ENCODE measurements at places on chromosomes 16 and 17.

DNA sequence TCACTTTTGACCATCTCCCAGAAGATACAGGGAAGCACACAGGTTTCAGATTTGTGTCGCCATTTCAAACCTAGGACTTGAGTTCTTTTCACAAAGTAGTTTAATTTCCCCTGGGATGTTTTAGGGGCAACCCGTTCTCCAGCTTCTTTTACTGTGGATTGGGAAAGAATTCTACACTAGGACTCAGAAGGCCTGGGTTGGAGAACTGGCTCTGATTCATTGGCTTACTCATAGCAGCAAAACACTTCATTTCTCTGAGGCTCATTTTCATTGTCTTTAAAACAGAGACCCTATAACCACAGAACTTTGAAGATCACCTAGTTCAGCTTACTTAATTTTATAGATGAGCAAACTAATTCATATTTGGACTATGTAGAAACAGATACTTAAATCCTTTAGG lies 175.9 kb upstream of the SALL1 start:
- DNase-seq: no peak

DNA sequence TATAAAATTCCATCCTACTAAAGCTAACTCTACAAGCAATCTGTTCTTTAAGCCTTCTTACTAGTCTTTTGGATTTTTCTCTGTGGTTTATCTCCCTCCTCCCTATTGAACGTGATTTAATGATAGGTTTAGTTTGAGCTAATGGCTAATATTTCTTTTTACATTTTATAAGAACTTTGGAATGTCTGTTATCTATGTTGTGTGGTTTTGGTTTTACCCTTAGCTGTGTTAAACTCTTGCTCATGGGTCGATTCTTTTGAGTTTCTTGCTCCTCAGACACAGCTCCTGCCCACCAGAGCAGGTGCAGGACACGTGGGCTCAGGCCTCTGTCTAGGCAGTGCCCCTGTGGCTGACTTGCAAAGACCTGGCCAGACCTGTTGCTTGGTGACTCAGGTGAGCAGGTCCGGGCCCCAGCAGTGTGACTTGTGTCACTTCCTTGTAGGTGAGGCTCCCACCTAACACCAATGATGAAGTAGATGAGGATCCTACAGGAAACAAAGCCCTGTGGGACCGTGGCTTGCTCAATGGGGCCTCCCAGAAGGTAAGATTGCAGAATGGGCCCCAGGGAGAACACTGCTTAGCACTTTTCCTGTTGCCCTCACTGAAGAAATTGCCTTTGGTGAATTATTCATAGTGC lies 45.1 kb downstream of the SF3B3 start:
- DNase-seq: no peak

- DNase-seq: no peak
Observed at GRCh38 chr16:23949630-23950290, 114.0 kb downstream of the PRKCB start.

- DNase-seq: no peak
Observed at GRCh38 chr17:19445105-19445504, 34.1 kb downstream of the RNF112 start.

- no peak for DNase-seq
Observed at GRCh38 chr17:73211745-73212144, 18.9 kb downstream of the COG1 start.

DNA sequence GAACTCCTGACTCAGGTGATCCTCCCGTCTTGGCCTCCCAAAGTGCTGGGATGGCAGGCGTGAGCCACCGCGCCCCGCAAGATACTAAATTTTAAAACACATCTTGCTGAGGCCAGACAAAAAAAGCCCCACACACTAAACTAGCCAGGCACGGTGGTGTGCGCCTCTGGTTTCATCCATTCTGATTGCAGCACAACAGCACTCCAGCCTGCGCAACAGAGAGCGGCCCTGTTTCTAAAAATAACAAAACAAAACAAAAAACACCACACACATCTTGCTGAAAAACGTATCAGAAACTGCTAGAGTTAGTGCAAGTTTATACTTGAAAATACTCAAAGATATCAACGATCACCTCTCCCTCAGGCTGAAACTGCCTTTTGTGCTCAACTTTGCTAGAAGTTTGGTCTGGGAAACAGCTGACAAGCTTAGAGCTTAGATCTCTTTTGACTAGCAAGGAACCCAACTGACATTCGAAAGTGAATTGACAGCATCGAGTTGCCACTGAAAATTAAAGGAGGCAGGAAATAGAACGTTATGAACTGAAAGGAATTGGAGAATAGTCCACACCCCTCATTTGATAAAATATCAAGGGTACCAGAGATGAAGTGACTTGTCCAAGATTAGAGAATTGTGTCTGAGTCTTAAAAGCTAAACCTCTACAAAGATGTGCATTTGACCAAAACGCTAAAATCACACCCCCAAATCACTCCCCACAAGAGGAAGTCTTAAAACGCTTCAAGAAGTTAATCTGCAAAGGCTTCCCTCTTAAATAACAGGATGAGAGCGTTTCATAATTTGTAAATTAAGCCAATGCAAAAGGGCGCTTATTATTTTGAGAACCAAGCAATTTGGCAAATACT lies 908 bp downstream of the COG4 start:
- DNase-seq: no peak

GRCh38 chr16:60731329-60732050 lies 1304.7 kb downstream of the CDH8 start:
- DNase-seq: no peak

- no peak for DNase-seq
Observed at GRCh38 chr16:79800016-79800608, 199.6 kb upstream of the MAF start.

GRCh38 chr17:51869387-51869786 lies 289.1 kb downstream of the CA10 start:
- DNase-seq: no peak

GRCh38 chr16:22073350-22073749 lies 19.0 kb upstream of the VWA3A start:
- no peak for DNase-seq

GRCh38 chr16:24328835-24329452 lies 72.8 kb downstream of the CACNG3 start:
- no peak for DNase-seq

DNA sequence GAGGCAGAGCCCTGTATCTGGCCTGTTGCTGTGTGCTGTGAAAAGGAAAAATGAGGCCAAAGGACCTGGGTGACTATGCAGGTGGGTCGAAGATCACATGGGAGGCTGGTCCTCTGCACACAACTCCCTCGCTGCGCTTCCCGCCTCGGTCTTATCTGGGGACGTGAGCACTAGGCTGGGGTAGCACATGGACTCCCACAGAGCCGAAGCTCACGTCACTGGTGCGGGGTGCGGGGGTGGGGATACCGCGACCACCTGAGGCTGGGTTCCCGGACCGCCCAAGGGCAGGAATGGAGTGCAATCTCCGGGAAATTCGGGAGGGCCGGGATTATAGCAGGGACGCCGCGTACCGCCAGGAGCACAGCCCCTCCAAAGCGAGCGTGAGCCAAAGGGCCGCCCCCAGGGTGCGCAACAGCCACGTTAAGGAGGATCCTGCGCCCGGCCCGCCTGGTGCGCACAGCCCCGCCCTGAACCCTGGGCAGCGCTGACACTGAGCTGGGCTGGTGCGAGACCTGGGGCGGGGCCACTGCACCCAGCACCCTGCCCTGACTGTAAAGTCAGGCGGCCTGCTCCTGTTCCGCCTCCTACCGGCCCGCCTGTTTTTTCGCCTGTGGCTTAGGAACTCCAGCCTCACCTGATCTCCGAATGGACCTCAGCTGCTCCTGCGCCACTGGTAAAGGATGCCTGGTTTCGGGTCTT lies 4.8 kb downstream of the MT1A start:
- no peak for DNase-seq

DNA sequence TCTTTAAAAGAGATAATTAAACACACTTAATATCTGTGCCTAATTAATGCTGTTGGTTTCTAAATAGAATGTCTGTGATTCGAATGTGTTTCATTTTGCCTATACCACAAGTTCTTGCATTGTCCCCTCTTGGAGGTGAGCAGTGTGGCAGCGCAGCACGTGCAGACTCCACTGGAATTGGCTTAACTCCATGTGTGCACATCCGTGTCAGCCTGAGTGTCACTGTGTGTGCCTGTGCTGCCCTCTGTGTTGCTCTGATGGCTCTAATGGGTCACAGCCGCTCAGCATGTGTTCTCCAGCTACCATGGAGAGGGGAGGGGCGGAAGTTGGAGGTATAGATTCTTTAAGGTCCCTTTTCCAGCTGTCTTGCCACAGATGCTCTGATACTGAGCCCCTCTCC lies 226.6 kb downstream of the SPECC1 start:
- DNase-seq: no peak

DNA sequence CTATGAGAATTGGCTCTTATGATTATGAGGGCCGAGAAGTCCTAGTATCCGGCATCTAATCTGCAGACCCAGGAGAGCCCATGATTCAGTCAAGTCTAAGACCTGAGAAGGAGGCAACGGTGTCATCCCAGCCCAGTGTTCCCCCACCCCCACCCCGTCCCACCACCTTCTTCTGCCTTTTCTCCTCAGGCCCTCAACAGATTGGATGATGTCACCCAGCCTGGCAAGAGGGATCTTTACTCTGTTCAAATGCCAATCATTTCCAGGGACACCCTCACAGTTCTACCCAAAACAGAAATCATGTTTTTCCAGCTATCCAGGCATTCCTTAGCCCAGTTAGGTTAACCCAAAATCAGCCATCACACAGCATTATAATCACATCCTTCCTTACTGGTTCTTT lies 10.0 kb upstream of the GAA start:
- no peak for DNase-seq

DNA sequence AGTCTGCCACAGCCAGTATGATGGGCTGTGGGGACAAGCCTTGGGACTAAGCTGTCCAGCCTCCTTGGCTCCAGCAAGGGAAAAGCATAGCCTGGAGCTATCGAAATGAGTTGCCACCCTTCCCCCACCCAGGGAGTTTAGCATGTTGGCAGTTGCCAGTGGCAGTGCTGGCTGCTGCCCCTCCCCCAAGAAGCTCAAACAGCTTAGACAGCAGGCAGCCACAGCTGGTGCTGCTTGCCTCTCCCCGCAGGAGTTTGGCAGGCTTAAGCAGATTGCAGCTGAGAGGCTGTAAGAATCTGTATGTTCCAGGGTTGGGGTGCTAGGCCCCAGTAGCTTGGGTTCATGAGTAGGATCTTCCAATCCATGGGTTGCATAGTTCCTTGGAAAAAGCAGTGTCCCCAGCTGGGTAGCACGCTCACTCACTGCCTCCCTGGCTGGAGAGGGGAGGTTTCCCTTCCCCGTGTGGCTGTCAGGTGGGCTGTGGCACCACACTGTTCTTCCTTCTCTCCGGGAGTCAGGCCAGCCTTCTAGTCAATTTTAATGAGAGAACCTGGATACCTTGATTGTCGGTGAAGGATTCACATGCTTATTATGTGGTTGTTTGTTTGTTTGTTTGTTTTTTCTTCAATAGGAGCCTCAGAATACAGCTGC lies 506.1 kb downstream of the CDH11 start:
- no peak for DNase-seq

All from AG04449 (cell line).